ENCODE measurements at places on chromosomes 1 and 21.

DNA sequence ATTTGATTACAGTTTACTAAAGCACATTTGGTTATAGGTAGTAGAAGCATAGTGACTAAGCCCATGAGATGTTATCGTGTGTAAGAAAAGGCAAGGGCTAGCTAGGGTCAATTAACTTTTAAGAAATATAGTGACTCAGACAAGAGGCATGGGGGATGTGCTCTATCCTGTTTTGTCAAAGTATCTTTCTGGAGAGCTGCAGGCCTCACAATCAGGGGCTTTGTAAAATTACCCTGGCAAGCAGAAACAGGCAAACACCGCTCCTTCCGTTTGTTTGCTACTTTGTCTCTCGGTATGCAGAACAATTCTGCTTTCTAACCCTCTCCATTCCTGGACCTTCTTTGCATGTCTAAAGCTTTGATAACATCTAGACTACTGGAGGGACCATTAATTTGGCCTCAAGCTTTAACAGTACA is 26.1 kb upstream of the ZNF697 start:
- DNase-seq: no peak

DNA sequence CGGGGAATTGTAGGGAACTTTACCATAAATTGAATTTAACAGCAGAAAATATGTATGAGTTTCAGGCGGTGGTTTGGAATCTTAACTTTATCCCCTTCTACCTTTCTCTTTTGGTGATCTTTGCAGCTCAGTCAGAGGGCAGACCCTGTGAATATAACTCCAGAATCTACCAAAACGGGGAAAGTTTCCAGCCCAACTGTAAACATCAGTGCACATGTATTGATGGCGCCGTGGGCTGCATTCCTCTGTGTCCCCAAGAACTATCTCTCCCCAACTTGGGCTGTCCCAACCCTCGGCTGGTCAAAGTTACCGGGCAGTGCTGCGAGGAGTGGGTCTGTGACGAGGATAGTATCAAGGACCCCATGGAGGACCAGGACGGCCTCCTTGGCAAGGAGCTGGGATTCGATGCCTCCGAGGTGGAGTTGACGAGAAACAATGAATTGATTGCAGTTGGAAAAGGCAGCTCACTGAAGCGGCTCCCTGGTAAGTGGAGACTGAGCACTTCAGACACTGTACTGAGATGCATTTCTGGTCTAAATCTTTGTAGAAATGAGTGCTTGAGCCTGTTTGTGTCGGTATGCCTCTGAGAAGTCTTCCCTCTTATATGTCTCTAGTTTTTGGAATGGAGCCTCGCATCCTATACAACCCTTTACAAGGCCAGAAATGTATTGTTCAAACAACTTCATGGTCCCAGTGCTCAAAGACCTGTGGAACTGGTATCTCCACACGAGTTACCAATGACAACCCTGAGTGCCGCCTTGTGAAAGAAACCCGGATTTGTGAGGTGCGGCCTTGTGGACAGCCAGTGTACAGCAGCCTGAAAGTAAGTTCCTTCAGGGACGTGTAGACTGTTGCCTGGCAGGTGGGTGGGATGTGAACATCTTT is 1.5 kb downstream of the CCN1 start:
- no peak for DNase-seq

DNA sequence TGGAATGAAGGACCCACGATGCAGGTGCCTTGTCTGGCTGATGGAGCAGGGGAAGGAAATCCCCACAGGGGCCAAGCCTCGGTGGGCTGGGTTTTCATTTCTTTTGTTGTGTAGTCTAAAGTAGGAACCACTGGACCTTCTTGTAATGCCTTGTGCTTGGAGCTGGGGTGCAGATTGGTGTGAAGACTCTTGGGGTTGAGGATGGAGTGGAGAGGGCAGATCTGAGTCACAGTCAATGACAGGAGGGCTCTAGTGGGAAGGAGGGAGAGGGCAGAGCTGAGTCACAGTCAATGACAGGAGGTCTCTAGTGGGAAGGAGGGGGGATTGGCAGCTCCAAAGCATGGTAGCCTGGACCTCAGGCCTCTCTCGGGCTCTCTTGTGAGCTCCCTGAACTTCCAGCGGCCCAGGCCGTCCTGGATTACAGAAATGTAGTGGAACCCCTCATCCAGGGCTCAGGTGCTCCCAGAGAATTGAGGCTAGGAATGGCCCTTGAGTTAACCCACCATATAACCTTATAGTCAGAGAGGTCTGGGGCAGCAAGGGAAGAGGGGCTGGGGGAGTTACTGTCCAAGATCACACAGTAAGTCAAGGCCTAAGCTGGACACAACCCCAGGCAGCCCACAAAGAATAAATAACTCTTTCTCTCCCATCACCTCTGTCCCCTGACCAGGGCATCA is 313.8 kb downstream of the MATN1 start:
- no peak for DNase-seq

GRCh38 chr1:226428791-226429461 is 21.0 kb upstream of the PARP1 start:
- DNase-seq: no peak

DNA sequence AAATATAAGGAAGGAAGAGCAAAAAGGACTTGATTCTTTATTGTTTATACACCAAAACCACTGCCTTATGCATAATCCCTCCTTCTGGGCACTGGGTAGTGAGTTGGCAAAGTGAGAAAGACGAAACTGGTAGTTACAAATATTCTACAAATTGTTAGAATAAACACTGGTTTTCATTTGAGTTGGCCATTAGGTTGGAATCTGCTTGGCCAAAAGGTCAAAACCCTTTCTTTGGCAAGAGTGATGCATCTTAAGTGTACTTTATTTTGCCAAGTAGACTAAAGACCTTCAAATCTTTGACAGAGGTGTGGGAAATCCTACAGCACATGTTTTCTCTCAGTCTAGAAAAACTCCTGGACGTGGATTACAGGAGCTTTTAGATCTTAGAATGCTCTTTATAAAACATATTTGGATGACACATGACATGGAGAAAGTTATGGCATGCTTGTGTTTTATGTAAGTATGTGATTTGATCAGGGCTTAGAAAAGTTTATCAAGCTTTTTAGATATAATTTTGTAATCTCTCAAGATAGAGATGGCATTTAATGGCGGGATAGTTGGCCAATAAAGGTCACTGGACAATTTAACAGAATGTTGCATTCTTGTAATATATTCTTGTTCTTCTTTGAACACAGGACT is 120.9 kb downstream of the ROR1 start:
- DNase-seq: no peak

GRCh38 chr1:223820515-223820858 is 25.3 kb downstream of the TP53BP2 start:
- no peak for DNase-seq

DNA sequence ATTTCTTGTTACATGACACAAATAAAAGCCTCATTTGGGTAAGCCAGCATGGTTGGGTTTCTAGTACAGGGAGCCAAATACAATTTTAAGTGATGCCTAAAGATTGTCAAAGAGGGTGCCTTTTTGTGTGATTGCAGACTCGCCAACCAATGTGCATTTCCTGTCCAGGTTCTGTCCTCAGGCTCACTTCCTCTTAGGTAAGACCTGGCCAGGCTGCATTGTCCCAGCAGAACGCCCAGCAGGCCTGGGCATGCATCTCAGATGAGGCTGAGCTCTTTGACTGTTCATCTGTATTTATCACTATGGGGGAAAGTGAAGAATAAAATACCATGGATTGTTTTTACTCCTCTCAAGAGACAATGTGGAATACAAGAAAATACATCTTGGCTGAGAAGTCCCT is 49.7 kb downstream of the KCNC4 start:
- DNase-seq: no peak

DNA sequence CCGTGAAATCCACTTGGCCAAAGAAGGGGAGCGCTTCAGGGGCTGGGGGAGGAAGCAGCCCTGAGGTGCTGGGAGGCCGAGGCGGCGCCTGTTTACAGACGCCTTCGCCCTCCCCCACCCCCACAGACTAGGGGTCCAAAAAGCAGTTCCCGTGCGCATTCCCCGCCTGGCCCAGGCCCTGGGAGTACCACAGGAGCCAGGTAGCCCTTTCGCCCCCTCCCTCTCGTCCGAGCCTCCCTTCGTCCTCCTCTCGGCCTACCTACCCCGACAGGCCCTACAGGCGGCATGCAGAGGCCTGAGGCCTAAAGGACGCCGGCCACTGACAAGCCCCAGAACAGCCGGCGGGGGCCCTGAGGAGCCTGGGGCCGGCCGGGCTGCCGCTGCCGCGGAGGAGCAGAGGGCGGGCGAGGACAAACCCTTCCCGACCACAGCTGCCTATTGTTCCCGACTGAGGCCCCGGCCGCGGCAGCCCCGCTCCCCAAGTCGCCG is 522 bp downstream of the RC3H1 start:
- DNase-seq: peak; percentile 13

DNA sequence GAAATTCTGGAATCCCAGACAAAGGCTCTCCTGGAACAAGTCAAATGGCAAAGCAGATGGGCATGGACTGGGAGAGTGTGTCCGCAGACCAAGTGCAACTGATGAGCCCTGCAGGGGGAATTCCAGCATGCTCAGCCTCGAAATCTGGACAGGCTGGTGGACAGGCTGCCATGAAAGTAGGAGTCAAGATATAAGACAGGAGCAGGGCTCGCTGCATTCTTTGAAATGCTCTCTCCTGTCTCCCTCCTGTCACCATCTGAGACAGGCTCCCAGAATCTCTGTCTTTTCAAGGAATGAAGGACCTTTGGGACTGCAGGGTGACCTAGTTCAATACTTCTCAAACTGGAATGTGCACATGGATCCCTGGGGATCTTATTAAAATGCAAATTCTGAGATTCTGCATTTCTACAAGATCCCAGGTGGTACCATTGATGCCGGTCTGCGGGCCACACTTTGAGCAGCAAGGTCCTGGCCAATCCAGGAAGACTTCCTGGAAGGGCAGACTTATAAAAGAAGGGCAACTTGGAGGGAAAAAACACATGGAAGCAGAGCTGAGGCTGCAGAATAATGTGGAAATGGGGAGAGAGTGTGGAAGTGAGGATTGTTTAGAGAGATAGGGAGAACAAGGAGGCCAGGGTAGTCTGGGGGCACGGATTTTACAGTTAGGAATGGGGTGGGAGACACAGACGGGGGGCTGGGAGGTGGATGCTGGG is 29.8 kb downstream of the TNNT2 start:
- DNase-seq: no peak

DNA sequence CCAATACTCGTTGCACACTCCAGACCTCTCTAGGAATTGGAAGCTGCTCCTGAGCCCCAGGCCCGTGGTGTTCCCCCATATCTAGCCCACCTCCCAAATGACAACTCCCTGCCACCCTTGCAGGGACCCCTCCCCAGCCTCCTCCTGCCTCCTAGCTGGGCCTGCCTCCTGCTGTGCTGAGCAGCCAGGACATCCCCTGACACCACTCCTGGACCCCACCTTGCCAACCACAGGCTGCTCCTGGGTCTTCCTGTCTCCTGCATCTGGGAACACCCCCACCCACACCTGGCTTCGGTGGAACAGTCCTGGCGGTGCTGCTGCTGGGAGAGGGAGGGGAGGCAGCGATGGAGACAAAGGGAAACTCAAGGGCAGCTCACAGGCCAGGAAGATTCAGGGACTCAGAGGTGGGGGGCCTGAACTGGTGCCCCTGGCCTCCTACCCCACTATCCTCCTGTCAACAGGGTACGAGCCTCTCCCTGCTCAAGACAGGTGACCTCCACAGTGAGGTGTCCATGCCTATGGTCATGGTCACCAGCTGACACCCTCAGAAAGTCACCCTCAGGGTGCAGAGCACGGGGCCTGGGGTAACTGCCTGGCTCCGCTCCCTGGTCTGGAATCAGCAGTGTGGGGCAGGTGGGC is 81.2 kb downstream of the RIPK4 start:
- no peak for DNase-seq

DNA sequence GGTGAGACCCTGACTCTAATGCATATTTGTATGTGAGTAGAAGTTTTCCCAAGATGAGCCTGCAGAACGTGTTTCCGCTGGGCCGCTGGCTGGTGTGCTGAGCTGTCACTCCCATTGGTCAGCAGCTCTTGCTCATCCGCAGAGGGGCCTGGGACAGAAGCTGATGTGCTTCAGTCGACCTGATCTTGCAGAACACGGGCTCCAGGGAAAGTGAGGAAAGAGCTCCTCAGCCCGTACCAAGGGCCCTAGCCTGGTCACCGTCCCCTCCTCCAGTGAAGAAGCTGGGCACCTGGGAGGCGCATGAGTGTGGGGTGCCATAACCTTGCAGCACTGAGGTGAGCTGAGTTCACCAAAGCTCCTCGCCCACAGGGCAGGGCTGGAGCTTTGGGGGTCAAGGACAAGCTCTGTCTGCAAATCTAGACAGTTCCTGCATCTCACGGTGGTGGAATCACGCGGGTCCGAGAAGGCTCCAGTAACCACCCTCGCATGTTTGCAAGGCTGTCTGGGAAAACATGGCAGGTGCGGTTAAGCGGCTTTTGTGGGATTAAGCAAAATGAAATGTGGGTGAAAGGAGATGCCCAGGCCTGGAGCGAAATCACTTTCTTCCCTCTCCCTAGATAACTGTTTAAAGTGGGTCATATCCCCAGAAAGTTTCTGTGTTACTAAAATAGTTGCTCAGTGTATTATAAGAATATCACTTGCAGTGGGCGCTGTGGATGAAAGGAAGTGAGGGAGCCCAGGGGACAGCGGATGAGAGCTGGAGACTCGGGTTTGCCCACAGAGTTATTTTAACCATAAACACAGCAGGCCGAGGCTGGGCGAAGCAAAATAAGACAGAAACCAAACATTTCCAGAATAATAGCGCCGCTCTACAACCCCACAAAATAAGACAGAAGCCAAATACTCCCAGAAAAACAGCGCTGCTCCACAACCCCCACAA is 33.1 kb upstream of the LRRC3 start:
- no peak for DNase-seq

DNA sequence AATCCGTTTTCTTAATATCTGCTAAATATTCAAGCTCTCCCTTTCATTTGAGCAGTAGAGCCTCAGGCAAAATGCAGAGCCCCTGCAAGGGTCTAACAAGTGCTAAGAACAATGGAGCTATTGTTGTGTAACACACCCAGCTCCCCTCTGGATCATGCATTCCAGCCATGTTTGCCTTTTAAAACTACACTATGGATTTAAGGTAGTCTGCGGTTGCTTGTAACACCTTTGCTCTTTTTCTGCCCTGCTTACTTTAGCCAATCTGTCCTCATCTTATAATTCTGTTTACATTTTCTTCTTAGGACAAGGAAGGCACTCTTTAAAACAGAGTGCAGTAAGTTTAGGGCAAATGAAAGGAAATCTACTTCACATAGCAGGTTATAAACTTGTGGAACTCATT is 60.0 kb upstream of the C1orf105 start:
- DNase-seq: no peak

DNA sequence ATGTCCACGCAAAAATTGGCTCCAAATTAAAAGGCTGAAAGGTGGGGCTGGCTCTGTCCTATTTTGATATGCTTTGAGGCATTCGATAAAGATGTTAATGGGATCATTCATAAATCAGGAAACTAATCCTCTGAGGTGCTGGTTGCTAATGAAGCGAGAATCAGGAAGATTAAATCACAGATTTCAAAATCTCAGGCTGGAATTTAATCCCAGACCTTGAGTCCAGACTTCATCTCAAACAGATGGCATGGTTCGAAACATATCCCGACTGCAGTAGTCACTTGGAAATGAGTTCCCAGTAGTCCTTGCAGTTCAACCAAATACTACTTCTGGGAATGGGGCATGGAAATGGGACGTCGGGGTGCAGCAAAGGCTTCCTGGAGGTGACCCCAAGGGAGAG is 4.5 kb upstream of the KLF17 start:
- DNase-seq: no peak

- no peak for DNase-seq
Measured at GRCh38 chr1:203057911-203058675, 27.7 kb downstream of the MYOG start.

Data from T-helper 22 cell (primary cell).